Heart right ventricle (tissue), 16 donors: ENCODE measurements at places on chromosomes 11 and 22. TPM values are rescaled to one million over a fixed set of nuclear protein-coding genes. Genes with fewer than 3 reads are reported as not detected.

- DNase-seq = no peak
These were observed 116.0 kb downstream of the CSTPP1 start for GRCh38 chr11:47052576-47052975.

GRCh38 chr11:22194306-22194705 is 1.4 kb downstream of the ANO5 start:
- DNase-seq = no peak

DNA sequence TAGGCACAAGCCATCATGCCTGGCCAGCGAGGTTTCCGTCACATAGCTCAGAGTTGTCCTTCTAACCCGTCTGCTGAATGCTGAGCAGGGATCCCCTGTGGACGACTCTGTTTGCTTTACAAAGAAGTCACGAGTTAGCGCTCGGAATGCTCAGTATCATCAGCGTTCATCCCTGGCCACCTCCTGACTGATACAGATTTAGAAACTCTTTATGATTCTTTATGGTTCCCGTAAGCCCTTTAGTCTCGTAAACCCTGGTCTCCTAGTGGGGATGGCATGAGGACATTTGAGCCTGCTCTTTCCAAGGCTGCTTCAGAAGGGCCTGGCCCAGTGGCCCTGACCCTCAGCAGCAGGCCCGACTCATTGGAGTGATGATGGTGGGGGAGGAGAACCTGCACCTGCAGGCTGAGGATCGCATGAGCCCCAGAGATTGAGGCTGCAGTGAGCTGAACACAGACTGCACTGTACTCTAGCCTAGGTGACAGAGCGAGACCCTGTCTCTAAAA is 9.6 kb downstream of the PEX26 start:
- no peak for DNase-seq

DNA sequence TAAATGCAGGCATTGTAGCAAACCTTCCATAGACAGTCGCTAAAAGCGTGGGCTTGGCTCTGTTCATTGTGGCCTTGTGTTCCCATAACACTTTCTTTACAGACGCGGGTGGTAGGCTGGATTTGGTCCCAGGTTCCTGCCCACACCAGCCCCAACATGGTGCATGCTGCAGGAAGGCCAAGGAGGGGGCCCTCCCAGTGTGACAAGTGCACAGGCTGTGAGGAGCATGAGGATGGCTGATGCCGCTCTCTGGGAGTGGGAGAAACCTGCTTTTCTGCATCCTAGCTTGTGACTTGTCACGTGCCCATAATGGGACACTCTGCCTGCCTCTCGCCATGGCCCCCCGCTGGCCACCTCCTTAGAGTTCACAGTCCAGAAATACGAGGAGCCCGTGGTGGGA is 161.8 kb upstream of the B3GAT1 start:
- DNase-seq = peak; percentile 1

DNA sequence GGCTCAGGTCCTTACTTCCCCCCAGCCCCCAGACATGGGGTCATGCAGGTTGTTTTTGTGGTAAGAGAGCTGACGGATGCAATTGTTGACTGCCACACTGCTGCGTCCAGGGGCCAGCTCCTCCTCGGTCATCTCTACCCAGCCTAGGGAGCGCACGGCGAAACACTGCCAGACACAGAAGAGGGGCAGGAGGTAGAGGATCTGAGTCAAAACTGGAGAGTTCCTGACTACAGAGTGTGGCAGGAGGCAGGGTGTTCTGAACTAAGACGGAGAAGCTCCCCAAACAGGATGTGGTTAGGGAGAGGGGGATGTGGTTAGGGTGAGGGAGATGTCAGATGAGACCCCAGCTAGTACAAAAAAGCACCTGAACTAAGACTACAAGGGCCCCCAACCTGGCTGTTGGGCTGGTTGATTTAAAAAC is 12.3 kb downstream of the SMPD1 start:
- DNase-seq = no peak

DNA sequence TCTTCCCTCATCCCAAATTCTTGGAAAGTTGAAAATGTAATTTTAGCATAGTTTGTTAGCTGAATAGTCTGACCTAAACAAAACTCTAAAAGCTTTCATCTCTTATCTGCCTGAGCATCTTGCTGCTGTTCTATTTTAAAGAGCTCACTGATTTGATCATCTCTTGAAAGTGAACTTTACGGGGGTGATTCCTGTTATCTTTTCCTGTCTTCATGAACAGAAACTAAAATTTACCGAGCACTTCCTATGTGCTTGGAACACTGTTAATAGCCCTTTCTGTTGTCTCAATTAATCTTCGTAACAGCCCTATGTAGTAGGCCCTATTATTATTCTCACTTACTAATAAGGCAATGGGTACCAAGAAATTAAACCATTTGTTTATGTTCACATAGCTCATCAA is 12.3 kb downstream of the AMOTL1 start:
- no peak for DNase-seq

GRCh38 chr11:69495441-69496201 is 14.2 kb downstream of the LINC01488 start:
- no peak for DNase-seq

DNA sequence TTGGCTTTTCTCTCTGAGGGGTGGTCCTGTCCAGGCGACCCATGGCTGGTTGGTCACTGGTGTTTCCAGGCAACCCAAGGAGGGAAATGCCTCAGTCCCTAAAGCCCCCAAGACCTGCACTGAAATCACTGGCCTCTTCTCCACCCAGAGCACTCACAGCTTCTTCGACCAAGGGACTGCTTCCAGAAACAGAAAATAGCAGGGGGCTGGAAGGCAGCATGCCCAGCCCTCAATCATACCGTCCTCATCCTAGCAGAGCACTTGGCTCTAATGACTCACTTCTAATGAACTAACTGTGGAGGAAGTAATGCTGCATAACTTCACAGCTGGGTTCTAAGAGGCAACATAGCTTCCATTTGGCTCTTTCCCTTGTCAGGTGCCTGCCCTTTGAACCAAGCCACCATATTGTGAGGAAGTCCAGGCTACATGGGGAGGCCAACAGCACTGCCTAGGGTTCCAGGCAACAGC is 27.6 kb downstream of the DKK3 start:
- no peak for DNase-seq

- DNase-seq = no peak
These were observed 11.5 kb upstream of the MYOD1 start for GRCh38 chr11:17707830-17708229.

- DNase-seq = no peak
These were observed 23.8 kb downstream of the MICAL3 start for GRCh38 chr22:18000441-18001039.

GRCh38 chr11:62574363-62575071 is 826 bp upstream of the EEF1G start:
- DNase-seq = peak; percentile 36

GRCh38 chr11:88494848-88495247 is 157.3 kb upstream of the CTSC start:
- no peak for DNase-seq

- no peak for DNase-seq
These were observed 33.4 kb upstream of the MICAL2 start for GRCh38 chr11:12076840-12077534.

DNA sequence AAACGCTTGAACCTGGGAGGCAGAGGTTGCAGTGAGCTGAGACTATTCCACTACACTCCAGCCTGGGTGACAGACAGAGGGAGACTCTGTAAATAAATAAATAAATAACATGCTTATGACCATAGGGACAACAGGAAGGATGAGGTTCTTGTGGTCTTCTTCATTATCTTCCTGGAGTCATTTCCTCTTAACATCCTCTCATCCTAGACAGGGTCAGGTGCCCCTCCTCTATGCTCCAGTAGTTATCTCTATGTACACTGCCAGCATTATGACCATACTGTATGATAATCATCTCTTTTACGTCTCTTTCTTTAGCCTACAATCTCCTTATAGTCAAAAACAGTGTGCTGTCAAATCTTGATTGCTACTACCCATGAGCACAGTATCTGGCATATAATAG is 17.7 kb downstream of the RAB30 start:
- no peak for DNase-seq

DNA sequence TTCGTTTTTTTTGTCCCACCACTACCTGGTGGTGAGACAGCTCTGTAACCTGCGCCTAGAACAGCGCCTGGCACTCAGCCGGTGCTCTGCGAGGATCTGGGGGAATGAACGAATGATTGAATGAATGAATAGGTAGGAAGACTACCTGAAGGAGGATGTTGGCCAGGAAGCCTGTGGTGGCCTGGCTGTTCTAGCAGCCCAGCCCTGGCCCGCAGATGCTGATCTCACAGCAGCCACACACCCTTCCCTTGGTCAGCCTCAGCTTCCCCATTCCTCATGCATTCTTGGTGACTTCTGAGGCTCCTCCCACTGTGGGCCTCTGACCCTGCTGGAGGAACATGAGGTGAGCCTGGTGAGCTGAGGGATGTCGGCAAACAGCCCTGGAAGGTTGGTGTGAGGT is 3.7 kb downstream of the TRPM5 start:
- DNase-seq = no peak

GRCh38 chr11:8039530-8040260 is 41.3 kb upstream of the TUB start:
- DNase-seq = no peak

- DNase-seq = no peak
These were observed 38.8 kb downstream of the CLDN25 start for GRCh38 chr11:113818426-113818825.

- DNase-seq = no peak
These were observed 14.7 kb downstream of the PHF21B start for GRCh38 chr22:44995105-44995514.

DNA sequence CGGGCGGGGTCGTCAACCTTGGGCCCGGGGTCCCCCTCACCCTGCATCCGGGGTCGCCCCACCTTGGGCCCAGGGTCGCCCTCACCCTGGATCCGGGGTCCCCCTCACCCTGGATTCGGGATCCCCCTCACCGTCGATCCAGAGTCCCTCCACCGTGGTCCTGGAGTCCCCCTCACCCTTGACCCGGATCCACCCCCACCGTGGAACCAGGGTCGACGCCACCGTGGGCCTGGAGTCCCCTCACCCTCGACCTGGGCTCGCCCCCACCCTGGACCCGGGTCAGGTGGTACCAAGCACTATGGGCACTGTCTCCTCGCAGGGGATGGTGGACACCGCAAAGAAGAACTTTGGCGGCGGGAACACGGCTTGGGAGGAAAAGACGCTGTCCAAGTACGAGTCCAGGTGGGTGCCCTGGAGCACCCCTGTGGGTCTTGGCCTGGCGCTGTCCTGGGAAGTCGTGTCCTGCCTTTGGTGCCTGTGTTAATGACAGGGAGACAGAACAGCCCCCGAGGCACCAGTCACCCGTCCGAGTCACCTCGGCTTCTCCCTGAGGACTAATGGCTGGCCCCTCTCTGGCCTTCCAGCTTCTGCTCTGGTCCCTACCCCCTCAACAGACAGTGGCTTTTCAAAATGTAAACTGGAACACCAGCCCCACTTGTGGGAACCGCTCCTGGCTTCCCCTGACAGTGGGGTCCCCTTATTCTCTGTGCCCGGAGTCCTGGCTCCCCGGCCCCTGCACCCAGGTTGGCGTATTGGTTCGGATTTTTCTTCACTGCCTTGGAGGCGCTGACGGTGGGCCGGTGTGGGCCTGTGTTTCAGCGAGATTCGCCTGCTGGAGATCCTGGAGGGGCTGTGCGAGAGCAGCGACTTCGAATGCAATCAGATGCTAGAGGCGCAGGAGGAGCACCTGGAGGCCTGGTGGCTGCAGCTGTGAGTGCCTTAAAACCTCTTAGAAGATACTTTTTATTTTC is 762 bp downstream of the CRELD2 start:
- no peak for DNase-seq

DNA sequence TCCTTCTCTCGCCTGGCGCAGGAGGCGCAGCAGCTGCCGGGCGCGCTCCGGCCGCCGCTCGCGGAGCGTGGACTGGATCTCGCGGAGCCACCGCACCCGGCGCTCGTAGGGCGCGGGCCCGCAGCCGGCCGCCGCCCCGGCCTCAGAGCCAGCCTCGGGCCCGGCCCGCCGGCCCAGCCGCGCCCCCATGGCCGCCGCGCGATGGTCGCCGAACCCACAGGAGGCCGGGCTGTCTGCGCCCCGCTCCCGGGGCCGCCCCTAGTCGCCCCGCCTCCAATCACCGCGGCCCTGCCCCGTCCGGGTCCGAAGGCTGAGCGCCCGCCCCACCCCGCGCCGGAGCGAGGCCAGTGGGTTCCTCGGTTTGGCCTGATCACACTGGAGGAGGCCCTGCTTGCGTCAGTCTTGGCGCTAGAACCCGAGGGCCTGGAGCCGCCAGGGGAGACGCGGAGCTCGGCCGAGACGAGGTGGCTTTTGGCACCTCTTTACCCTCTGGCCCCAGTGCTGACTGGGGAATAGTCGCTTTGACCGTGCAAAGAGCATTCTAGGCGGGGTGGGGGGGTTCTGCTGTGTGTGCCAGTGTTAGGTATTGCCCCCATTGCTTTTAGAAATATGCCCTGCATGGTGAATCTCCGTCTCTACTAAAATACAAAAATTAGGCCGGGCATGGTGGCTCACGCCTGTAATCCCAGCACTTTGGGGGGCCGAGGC is at the start of gene LRRC75B:
Gene LRRC75B, minus strand, starts transcription at position 223 of the 708 bp plus-strand sequence. Its CDS starts 34 bp downstream, at position 189.
- peak; percentile 92 for DNase-seq

DNA sequence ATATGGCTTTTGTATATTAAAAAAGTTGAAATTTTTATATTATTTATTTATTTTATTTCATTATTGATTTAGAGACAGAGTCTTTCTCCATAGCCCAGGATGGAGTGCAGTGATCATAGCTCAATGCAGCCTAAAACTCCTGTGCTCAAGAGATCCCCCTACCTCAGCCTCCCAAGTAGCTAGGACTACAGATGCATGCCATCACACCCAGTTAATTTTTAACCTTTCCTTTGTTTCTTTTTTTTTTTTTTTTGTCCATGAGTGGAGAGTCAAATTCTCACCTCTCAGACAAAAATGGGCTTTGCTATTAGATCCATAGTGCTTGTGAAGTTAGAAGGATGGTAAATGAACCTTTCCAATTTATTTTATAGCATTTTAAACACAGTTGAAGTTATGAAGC is 182.5 kb downstream of the SOX6 start:
- no peak for DNase-seq

The LARGE2 gene
- 0.23 TPM for polyA plus RNA-seq

The MAPK8IP1 gene
- polyA plus RNA-seq = 2.6 TPM

The F2 gene
- 0.15 TPM for polyA plus RNA-seq

The MTMR2 gene
- polyA plus RNA-seq = 10.2 TPM

The CRYBB3 gene
- 0.06 TPM for polyA plus RNA-seq

The MS4A4A gene
- 9.2 TPM for polyA plus RNA-seq

The UCP3 gene
- 3.5 TPM for polyA plus RNA-seq

The LINC01488 gene
- polyA plus RNA-seq = 0.59 TPM
